ENCODE measurements at places on chromosomes 7 and 10.

DNA sequence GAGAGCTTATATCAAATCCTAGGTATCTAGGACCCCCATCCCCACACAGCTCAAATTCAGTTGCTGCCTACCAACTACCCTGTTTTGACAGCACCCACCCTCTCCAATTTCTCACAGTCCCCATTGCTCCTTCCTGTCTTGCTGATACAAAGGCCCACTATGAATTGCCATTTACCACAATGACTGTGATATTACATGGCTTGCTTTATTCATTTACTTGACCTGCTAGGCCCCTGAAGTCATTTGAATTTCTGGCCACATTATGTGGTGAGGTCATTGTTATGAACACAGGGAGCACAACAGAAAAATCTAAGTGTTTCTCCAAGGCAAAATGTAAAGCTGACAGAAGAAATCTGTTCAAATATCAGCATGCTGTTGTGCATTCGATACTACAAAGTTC lies 101.4 kb downstream of the PPP1R17 start:
- H3K4me3 ChIP-seq = no peak overlapping the region
- no peak overlapping the region for H3K27ac ChIP-seq
- H3K36me3 ChIP-seq = no peaks in the 10 kb centered on the region
- H3K4me1 ChIP-seq = no peaks in the 10 kb centered on the region
- H3K27me3 ChIP-seq = no peaks in the 10 kb centered on the region

- no peak overlapping the region for H3K27ac ChIP-seq
- DNase-seq = no peak
- H3K4me3 ChIP-seq = no peak overlapping the region
- no peaks in the 10 kb centered on the region for H3K27me3 ChIP-seq
- H3K4me1 ChIP-seq = no peaks in the 10 kb centered on the region
These were observed 23.0 kb downstream of the GPR22 start for GRCh38 chr7:107492875-107493274.

DNA sequence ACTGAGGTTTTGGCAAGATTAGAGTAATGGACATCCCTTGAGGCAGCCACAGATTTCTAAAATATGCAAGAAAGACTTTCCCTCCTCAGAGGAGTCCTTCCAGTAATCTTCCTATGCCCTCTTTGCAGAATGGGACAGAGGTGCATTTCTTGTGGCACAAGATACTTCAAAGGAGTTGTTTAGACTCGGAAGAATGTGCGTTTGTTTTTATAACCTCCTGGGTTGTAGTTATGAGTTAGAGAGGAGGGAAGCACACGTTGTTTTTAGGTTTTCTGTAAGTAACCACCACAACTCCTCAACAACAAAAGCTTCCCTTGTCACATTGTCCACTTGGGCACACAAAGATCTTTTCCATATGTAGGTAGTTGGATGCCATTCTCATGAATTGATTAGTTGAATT lies 78.1 kb upstream of the GLI3 start:
- H3K4me1 ChIP-seq = no peaks in the 10 kb centered on the region
- DNase-seq = no peak
- no peak overlapping the region for H3K27ac ChIP-seq
- no peak overlapping the region for H3K4me3 ChIP-seq
- no peaks in the 10 kb centered on the region for H3K27me3 ChIP-seq
- no peaks in the 10 kb centered on the region for H3K36me3 ChIP-seq

DNA sequence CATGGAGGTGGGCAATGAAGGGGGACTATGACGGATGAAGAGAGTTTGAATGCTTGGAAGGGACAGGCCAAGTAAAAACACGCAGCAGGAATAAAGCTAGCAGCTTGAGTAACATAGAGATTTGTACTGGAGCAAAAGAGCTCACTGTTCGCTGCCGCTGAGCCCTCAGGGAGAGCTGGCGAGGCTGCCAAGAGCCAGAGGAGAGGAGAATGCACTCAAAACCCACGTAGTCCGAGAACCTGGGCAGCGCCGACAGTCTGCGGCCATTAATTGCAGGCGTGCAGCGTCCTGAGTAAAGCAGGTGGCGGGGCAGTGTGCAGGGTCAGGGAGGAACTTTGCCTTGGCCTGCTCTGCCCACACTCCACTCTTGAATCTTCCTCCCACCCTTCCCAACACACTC lies 68.2 kb downstream of the SLC37A3 start:
- no peaks in the 10 kb centered on the region for H3K4me1 ChIP-seq
- no peak overlapping the region for H3K4me3 ChIP-seq
- H3K27ac ChIP-seq = peak overlapping the region; percentile 70

- H3K27ac ChIP-seq = no peak overlapping the region
- H3K4me1 ChIP-seq = no peaks in the 10 kb centered on the region
These were observed 108.6 kb upstream of the ARID5B start for GRCh38 chr10:61792921-61793320.

DNA sequence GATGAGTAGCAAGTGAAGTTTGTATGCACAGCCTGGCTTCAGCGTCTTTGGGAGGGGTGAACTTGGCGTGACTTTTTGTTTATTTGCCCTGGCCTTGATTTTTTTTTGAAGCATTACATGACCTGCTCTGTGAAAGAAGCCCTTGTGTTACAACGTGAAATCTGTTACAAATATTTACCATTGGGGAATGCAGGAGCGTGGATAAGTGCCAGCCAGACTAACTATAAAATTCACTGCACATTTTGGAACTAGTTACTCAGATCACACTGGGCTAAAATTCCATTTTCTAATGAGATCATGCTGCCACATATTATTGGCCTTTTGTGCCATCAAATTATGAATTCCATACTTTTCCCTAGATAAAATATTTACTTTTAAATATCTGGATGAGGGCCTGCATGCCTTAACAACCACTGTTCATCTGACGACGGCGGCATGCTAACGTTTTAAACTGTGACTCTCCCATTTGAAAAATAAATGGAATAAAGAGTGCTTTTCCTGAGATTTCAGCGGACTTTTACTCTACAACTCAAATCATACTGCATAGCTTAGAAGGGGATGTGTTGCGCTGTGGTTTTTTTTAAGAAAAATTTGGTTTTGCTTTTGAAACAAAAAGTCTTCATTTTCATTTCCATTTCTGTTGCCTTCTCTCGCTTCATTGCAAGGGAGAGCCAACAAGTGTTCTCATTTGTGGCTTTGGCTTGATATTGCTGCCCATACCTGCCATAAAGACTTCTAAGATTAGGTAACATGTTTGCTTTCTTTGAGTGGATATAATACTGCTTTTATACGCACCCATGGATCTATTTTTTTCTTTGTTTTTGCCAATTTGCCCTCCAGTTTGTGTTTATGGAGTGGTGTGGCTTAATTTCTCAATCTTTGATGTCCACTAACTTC lies 352.2 kb downstream of the TFEC start:
- H3K27me3 ChIP-seq = no peaks in the 10 kb centered on the region
- no peaks in the 10 kb centered on the region for H3K4me1 ChIP-seq
- no peak for DNase-seq

DNA sequence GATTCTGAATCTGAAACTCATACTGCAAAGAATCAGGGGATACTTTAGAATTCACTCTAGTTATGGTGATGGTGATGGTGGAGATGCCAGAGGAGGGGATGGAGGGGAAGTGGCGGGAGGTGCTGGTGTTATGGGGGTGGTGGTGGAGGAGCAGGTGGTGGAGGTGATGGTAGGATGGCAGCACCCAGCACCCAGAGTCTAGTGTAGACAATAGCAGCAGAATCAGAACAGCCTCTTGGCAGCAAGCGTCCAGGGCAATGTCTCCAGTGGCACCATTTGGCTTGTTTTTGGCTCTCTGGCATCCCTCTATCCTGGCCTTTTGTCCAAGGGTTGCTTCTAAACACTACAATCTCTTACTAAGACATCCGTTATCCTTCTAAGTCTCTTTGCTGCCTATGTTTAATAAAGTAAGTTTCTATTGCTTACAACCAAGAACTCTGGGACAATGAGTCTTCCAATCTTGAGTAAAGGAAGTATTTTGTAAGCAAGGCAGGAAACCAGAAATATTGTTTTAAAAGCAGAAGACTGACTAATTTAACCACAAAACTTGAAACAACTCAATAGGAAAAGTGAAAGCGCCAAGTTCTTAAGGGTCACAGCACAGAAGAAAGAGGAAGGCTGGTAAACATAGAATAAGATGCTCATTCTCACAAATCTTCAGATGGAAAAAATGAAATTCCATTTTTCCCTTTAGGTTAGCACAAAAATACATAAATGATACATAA lies 42.4 kb upstream of the GDF10 start:
- no peak for DNase-seq
- no peak overlapping the region for H3K27ac ChIP-seq
- no peak overlapping the region for H3K4me3 ChIP-seq
- no peaks in the 10 kb centered on the region for H3K27me3 ChIP-seq
- no peaks in the 10 kb centered on the region for H3K36me3 ChIP-seq
- H3K4me1 ChIP-seq = no peaks in the 10 kb centered on the region

DNA sequence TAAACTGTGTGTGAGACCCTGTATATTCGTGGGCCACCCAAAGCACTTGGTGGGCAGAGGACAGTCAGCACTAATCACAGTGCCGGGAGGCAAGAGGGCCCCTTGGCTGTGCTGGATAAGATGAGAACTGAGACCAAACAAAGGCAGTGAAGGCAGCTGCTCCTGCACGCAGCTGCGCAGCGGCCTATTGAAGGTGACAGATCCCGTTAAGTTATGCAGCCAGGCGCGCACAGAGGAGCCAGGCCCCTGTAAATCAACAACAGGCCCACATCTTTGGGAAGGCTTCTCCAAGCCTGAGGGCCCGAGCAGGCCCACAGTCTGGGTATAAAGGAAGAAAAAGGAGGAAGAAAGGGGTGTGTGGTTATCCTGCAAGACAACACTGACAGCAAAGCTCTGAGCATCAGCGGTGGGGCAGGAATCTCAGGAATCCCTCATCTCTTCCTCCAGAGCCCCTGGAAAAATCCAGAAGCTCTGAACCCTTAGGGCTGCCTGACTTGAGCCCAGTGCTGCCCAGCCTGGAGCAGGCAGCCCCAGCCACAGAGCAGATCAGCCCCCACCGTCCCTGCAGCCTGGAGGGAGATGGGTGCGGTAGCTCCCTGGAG lies 154.2 kb downstream of the ARHGAP12 start:
- H3K4me1 ChIP-seq = no peaks in the 10 kb centered on the region
- H3K4me3 ChIP-seq = no peak overlapping the region
- H3K27ac ChIP-seq = no peak overlapping the region
- no peaks in the 10 kb centered on the region for H3K27me3 ChIP-seq
- H3K36me3 ChIP-seq = no peaks in the 10 kb centered on the region

DNA sequence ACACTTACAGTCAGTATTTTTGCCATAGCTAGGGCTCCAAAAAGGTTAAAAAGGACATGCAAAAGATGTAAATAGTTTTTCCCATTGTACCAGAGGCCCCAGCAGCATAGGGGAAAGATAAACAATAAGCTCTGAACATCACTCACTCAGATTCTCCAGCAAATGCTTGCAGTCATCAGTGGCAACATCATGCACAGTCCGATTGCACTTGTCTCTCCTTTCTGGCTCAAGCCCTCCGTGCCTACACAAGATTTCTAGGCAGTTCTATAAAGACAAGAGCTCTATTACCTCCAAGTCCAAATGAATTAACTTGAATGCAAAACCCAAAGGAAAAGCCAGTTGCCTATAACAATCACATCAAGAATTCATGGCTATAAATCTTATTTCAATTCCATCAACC lies 106.3 kb downstream of the CTTNBP2 start:
- H3K4me3 ChIP-seq = no peak overlapping the region
- DNase-seq = no peak
- H3K36me3 ChIP-seq = no peaks in the 10 kb centered on the region
- H3K27ac ChIP-seq = no peak overlapping the region

- no peak overlapping the region for H3K27ac ChIP-seq
- no peaks in the 10 kb centered on the region for H3K4me1 ChIP-seq
- no peak for DNase-seq
- no peaks in the 10 kb centered on the region for H3K27me3 ChIP-seq
These were observed 252.7 kb downstream of the NEBL start for GRCh38 chr10:20644421-20644820.

DNA sequence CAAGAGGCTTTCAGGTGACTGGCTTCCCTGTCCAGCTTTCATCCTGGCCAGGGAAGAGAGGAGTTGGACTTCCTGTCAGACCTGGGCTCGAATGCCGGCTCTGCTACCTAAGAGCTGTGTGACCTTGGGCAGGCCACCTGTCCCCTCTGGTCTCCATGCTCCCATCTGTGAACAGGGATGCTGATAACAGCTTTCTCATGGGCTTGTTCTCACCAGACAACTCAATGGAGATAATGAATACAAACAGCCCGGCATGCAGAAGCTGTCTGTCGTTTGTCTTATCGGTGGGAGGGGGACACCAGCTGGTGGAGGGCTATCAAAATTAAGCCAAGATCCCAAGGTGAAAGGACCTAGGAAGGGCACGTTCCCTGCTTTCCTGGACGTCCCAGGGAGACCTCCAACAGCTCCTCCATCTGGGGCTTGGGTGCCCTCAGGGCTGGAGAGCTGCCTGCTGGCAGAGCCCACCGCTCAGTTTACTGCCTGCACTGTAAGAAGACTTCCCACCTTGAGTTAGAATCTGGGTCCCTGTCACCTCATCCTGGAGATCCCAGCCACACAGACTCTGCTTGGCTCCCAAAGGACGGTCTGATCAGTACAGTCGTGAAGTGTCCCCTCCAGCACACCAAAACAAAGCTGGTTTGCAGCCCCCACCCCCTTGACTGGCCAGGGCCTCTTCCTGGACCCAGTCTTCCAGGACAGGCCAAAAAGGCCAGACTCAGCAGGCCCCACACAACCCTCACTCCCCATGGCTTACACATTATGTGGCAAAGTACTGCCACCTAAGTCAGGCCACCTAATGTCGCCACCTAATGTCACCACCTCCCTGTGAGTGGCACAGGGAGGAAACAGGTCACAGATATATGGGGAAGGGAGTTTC lies 40.9 kb downstream of the PPIF start:
- peak overlapping the region; percentile 54 for H3K27ac ChIP-seq
- no peak overlapping the region for H3K4me3 ChIP-seq
- H3K4me1 ChIP-seq = no peaks in the 10 kb centered on the region
- DNase-seq = peak; percentile 7
- no peaks in the 10 kb centered on the region for H3K27me3 ChIP-seq

DNA sequence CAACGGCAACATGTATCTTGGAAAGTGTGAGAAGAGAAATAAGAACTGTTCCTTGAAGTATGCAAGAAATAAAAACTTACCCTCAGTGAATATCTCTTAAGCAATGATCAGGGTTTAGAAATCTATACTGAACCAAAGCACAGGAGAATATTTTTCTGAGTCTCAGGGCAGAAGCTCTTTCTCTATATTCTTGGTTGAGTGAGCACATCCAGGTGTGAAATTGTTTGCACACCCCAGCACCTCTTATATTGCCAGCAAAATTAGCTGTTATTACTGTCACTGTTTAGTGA lies 8.4 kb downstream of the DLX6 start:
- no peak for DNase-seq
- no peak overlapping the region for H3K27ac ChIP-seq
